ENCODE measurements at places on chromosomes 6 and 20.

DNA sequence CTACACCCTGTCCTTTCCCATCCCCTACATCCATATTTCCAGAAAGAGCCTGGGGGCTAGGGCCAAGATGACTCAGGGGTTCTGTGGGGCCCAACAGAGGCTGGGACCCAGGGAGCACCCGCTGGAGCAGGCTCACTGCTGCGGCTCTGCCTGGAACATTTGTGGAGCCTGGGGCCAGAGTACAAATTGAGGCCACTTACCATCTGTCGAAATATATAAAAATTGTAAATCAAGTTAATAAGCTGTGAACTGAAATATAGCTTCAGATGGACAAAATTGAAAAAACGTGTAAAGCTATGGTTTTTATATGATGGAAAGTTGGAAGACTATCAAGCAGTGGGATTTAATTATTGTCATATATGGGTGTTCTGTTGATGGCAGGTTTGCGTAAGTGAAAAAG lies 82.9 kb upstream of the ATXN1 start:
- no peak for DNase-seq

GRCh38 chr6:134840086-134840867 lies 109.6 kb downstream of the ALDH8A1 start:
- no peak for DNase-seq

GRCh38 chr6:51559059-51559458 lies 528.4 kb downstream of the PKHD1 start:
- DNase-seq = no peak

- no peak for DNase-seq
Observed at GRCh38 chr6:163753430-163753829, 338.9 kb downstream of the QKI start.

DNA sequence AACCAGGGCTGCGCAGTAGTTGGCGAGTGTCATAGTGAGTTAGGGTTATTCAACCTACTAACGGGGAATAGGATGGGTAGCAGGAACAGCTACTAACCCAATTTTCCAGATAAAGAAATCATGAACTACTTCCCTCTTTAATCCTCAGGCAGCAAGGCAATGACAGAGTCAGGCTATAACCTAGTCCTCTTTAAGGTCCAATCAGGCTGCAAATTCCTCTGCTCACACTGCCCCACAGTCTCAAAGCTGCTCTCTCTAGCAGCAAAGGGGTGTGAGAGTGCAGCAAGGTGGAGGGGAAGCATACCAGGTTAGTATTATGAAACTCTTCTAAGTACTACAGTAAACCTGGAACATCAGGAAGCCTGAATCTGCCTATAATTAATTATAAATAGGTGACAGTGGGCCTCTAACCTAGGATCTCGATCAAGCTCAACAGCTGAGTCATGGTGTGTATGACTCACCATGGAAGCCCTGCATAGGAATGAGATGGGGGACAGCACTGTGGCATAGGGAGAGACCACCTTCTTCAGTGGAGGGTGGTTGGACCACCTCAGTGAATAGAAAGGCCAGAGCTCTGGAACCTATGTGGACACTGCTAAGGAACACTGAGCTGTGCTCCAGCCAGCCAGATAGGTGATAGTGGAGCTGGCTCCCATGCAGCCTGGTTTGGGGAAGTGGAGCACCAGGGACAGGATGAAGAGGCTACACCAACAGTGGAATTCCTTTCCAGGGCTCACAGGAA lies 7.9 kb downstream of the PEX6 start:
- no peak for DNase-seq
